Naive thymus-derived CD8-positive, alpha-beta T cell (primary cell): ENCODE measurements at places on chromosomes 7 and 10. TPM values are rescaled to one million over a fixed set of nuclear protein-coding genes. Genes with fewer than 3 reads are reported as not detected.

The TCTN3 gene
- 24.6 TPM for total RNA-seq

The WIPF3 gene
- 0.10 TPM for total RNA-seq

The AHR gene
- 13.5 TPM for total RNA-seq

The CFAP43 gene
- total RNA-seq: 0.39 TPM

The HMX3 gene
- total RNA-seq: not detected

The SLC26A3 gene
- not detected for total RNA-seq

The FOXI2 gene
- total RNA-seq: not detected

The CNTNAP2 gene
- total RNA-seq: 1.2 TPM

The CRHR2 gene
- not detected for total RNA-seq

The POLD2 gene
- 72.4 TPM for total RNA-seq

The EN2 gene
- total RNA-seq: not detected

The OPN1SW gene
- total RNA-seq: not detected

The CNNM1 gene
- total RNA-seq: 0.55 TPM

The NYAP1 gene
- total RNA-seq: not detected

The GARS1 gene
- total RNA-seq: 130 TPM

The FAM24B gene
- total RNA-seq: 18.5 TPM

The LAMB1 gene
- 1.5 TPM for total RNA-seq

The HPSE2 gene
- total RNA-seq: not detected

The ZNF716 gene
- not detected for total RNA-seq

The LRRC61 gene
- 16.0 TPM for total RNA-seq

The SPDYE5 gene
- not detected for total RNA-seq

The WEE2 gene
- not detected for total RNA-seq

The OR2A7 gene
- 5.5 TPM for total RNA-seq

The PNPLA8 gene
- total RNA-seq: 25.6 TPM

The DPYSL4 gene
- total RNA-seq: 1.3 TPM

The MAGI2 gene
- total RNA-seq: 0.65 TPM
